ENCODE measurements at places on chromosomes 5 and 9.

- DNase-seq: no peak
Observed at GRCh38 chr9:134949681-134950385, 32.1 kb upstream of the FCN1 start.

DNA sequence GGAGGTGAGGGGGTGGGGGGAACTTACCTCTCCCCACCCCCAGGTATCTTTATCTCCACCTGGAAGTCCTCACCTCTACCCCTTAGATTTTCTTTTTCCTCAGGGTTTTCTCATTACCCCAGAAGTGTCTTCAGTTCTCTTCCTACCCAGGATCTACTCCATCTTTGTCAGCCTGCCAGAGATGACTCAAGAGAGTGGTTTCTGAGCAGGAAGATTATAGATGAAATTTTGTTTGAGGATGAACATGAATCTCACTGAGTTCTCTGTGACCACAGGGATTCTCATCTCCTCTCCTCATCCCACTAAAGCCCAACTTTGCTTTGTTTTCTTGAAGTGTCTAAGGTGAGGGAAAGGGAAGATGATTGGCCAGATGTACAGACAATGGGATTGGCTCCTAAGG lies 5.2 kb upstream of the HINT2 start:
- no peak for DNase-seq

GRCh38 chr5:93735378-93735777 lies 6.0 kb downstream of the POU5F2 start:
- no peak for DNase-seq

DNA sequence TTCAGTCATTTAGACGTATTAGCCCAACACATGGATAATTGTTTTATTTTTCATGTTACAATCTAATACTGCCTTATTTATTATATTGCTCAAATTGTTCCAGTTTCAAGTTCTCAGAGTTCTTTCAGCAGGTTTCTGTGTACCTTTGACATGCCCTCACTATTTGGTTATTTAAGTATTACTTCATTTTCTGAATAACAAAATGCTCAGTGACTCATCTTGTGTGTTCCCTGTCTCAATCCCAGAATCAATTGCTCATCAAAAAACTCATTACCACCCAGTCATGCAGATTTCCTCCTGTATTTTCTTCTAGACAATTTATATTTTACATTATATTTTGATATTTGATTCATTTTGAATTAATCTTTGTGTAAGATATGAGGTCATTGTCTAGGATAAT lies 562.6 kb downstream of the ANXA1 start:
- DNase-seq: no peak

DNA sequence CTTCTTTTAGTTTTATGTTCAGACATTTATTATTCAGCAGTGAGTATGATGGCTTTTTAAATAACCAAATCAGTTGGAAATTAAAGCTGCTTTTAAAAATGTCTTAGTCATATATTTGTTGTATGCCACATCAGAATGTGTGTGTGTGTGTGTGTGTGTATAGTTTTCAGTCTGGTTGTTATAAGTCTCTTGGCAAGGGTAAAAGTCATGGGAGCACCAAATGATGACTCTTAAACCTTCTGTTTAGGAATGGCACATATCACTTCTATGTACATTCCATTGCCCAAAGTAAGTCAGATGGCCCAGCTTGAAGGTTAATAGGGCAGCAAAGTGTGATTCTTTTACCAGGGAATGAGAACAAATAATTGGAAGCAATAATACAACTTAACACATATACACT lies 135.9 kb downstream of the RNF180 start:
- no peak for DNase-seq
